ENCODE measurements at places on chromosomes 11 and 22. TPM values are rescaled to one million over a fixed set of nuclear protein-coding genes. Genes with fewer than 3 reads are reported as not detected.

Gene CELSR1
- total RNA-seq = 36.7 TPM

Gene MUC6
- not detected for total RNA-seq

Gene KIF18A
- 1.5 TPM for total RNA-seq

DNA sequence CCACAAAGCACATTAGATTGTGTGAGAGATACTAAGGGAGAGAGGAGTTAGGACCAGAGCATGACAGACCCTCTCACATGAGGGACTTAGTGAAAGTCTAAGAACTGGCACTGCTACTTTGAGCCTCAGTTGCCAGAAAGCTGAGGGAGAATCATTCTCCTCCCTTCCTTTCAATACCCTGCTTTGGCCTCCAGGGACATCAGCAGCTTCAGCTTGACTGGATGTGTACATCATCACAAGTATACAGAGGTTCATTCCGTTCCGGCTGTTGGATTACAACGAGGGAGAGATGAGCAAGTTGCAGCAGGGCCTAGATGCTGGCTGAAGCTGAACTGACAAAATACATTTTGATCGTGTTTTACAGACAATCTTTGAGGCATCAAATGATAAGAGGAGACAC lies 15.7 kb upstream of the ANO5 start:
- no peak for DNase-seq
- no peaks in the 10 kb centered on the region for H3K4me1 ChIP-seq
- H3K36me3 ChIP-seq = no peaks in the 10 kb centered on the region
- H3K27ac ChIP-seq = no peak overlapping the region
